ENCODE measurements at places on chromosomes 1 and 21.

GRCh38 chr1:184820218-184820750 is 65.6 kb upstream of the EDEM3 start:
- DNase-seq: no peak

DNA sequence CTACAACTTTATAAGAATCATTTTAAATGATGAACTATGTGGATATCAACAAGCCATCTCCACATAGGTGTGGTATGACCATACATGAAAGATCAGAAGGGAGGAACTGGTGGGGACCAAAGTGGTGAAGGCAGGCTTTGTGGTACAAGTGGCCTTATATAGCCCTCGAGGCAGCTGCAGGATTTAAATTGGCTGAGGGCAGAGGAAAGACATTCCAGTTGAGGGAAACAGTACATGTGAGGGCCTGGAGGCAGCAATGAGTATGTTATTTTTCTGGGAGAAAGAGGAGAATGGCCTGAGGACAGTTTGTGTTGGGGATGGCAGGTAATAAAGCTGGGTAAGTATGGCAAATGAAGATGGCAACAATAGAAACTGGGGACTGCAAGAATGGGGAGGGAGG is 17.1 kb downstream of the OSCP1 start:
- DNase-seq: no peak

DNA sequence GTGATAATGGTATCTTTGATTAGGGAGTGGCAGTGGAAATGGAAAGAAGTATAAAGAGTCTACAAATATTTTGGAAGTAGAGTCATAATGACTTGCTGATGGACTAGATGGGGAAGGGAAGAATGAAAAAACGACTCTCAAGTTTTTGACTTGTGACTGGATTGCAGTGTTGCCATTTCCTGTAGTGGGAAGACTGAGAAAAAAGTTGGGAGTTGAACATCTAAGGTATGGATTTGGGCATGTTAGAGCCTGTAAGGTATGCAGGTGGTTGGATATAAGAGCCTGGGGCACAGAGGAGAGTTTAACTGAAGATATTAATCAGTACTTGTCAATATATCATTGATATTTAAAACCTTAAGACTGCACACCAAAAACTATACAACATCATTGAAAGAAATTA is 19.4 kb downstream of the DNM3 start:
- no peak for DNase-seq

DNA sequence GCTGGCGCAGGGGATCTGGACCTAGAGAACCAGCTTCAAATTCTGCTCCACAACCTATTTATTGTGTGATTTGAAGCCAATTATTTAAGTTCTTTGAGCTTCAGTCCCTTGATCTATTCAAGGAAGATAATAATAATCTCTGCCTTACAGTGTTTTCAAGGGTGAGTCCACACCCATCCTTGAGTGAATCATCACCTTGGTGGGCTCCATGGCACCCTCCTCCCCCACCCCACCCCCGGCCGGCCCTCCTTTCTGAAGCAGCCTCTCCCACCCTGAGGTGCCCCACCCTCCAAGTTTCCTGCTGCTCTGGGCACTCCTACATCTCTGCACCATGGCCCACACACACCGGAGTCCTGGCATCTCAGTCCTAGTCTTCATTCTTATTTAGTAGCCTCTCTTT is 38.3 kb downstream of the TCP10L start:
- no peak for DNase-seq

DNA sequence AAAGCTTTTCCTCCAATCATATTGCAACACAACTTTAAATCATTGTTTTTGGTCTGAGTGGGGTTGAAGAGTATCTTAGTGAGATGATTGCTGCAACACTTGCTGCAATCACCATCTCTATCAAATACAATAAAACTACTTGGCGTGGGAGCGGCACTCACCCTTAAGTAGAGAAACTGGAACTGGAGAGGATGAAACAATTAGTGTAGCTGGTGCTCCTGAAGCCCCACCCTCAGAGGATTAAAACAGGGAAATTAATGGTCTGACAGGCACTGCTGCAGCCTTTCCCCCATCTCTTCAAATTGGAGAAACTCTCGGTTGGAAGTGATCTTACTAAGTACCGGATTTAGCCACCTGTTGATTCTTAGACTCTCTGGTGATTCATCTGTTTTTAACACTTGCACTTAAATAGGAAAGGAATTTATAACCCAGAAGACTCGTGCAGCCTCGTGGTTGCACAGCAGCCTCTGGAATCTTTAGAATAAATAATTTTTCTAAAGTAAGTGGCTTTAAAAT is 80.5 kb upstream of the KIF26B start:
- no peak for DNase-seq

GRCh38 chr21:21000591-21001175 is 2.5 kb downstream of the NCAM2 start:
- no peak for DNase-seq

DNA sequence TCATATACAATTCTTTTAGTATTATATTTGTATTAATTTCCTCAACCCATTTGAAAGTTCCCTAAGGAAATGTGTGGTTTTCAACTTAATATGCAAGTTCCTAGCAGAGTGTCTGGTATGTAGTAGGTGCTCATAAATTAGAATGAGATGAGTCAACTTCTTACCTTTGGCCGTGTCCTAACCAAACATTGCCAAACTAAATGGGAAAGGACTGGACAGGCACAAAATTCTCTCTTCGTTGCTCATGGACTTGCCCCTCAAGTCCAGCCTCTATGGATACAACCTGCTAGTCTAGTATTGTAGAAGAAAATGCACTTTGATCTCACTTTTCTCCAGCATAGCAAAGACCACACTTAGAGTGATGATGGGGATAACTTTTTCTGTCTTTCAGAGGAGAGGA is 11.6 kb upstream of the MRPS14 start:
- DNase-seq: no peak

DNA sequence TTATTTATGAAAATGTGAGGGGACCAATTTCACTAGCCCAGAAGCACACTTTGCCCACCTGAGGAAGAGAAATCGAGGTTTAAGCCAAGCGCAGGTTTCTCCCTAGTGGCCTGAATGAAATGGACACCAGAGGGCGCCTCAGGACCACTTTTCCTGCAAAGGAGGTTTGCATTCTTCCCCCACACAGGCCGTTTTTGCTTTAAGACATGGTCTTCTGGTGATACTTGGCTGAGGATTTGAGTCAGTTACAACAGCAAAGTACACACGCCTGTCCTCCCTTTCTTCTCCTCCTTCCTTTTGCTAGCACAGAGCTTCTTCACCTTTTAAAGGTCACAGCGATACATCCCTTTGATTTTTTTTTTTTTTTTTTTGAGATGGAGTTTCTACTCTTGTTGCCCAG is 5.4 kb downstream of the PLA2G2E start:
- peak; percentile 22 for DNase-seq

GRCh38 chr1:233229288-233229687 is 66.2 kb downstream of the PCNX2 start:
- no peak for DNase-seq

- DNase-seq: no peak
These were observed 44.4 kb downstream of the GNB1 start for GRCh38 chr1:1846386-1846918.

GRCh38 chr1:214637722-214638458 is 34.9 kb downstream of the CENPF start:
- DNase-seq: no peak

- no peak for DNase-seq
These were observed 4.6 kb downstream of the NTRK1 start for GRCh38 chr1:156865258-156865657.

DNA sequence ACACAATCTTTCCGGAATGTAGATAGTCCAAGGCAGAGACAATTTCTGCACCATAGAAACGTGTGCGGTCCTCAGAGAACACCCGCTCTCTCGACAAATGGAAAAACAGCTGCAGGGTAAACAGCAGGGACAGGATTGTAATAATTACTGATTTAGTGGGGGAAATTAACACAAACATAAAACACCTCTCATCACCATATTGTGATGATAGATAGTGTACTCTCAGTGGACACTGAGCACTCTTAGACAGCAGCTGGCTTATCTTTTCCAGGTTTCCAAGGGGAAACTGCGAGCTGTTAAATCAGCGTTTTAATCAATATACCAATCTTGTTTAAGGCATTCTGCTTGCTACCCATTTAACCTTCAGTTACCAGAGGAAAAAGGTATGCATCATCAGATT is 277.1 kb downstream of the AKT3 start:
- DNase-seq: no peak

GRCh38 chr1:35120458-35121133 is 41.4 kb downstream of the ZMYM1 start:
- no peak for DNase-seq

- no peak for DNase-seq
These were observed 24.4 kb upstream of the BCAR3 start for GRCh38 chr1:93705892-93706500.

- no peak for DNase-seq
These were observed 29.7 kb downstream of the ADARB1 start for GRCh38 chr21:45103971-45104520.

DNA sequence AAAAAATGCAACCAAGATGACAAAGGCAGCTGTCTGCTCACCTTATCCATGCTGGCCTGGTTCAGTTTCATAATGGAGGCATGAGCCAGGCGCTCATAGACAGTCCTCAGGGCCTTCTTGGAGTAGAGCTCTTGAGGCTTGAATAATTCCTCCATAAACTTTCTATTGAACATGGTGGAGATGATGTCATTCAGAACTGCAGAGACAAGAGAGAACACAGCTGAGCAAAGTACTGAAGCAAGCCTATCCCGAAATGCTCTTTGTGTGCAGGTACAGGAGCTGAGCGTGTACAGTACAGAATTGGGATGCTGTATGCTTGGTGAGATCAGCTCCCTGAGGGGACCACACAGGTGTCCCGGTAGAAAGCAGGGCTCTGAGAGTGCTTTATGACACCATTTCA is 11.5 kb downstream of the OSCP1 start:
- no peak for DNase-seq

GRCh38 chr1:155017041-155017945 is 14.7 kb downstream of the ZBTB7B start:
- no peak for DNase-seq

- DNase-seq: no peak
These were observed 958 bp downstream of the NFYC start for GRCh38 chr1:40692429-40692895.

DNA sequence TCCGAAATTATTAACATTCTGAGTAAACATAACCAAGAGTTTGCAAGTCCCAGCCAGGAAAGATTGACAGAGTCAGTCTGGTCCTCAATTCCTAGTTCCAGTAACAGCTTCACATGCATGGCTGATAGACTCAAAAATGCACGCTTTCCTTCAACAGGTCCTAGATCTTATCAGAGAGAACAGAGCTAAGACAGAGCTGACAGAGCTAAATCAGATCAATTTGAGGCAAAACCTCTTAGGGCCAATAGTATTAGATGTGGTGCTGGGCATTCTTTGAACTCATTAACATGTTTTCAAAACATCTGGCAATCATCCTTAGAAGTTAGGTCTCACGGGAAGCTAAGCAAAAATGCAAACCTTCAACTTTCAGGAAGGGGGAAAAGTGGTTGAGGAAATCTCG is 114.0 kb downstream of the GREM2 start:
- DNase-seq: no peak

DNA sequence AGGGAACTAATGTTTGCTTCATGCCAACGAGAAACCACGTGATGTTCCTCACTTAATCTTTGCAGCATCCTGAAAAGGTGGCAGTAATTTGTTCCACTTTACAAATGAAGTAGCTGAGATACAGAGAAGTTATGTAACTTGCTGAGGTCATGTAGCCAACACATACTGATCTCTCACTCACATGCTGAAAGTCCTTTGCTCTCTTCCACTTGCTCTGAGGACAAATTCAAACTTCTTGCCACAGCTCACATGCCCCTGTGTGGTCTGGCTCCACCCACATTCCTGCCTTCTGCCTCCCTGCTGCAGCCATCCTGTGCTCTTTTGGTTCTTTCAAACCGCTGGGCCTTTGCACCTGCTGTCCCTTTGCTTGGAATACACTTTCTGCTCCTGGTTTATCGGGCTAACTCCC is 55.4 kb downstream of the TMCO4 start:
- DNase-seq: no peak

GRCh38 chr1:56472860-56473259 is 106.5 kb downstream of the PLPP3 start:
- no peak for DNase-seq

DNA sequence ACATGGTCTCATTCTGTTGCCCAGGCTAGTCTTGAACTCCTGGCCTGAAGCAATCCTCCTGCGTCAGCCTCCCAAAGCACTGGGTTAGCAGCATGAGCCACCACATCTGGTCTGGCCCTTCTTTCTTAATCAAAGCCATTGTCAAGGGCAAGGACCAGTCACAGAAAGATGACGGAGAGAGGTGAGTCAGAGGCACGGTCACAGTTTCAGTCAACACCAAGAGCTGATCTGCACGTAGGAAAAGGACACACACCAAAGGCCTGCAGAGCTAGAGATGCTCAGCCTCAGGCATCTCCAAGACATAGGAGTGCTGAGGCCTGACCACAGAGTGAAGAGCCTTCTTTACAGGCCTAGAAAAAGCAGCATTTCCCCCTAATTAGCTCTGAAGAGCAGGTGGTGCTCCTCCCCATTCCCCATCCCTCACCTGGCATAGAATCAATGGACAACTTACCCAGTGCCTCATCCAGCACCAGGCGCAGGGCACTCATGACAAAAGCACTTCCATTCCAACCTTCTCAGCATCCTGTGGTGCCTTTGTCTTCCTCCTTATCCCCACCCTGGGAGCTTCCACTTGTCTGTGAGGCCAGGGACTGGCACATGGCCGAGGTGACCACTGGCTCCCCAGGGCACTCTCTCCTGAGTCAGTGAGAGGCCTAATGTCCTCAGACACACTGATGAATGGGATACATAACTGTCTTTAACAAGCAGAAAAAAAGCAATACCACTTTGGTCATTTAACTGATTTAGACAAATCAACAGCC is 139.8 kb downstream of the AJAP1 start:
- no peak for DNase-seq

GRCh38 chr1:224503161-224504118 is 68.8 kb upstream of the WDR26 start:
- DNase-seq: no peak

- no peak for DNase-seq
These were observed 135.7 kb upstream of the L1TD1 start for GRCh38 chr1:62058956-62059355.

DNA sequence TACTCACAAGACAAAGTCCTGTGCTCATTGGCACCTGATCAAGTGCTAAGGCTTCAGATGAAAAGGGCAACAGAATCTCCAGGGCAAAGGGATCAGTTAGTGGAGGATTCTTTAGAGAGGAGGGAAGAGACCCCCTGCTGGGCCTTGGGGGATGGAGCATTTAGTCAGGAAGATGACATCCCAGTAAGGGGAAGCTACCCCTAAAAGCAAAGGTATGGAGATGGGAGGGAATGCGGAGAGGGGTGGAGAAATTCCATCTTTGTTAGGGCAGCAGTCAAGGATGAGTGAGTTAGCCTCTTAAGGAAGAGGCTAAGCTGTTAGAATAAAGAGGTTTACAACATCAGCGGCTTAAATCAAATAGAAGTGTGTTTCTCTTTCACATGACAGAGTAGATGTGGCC is 67.4 kb downstream of the ST6GALNAC3 start:
- no peak for DNase-seq

Measured in cerebellar nuclear complex (tissue), 1 donor.